Activated B cell treated with CpG ODN at 0.5 μM for 24 hours (primary cell): ENCODE measurements at places on chromosomes 1 and 21.

GRCh38 chr1:117001254-117001927 lies at the start of gene CD101:
Gene CD101, plus strand, starts transcription at chr1:117001760. Its CDS starts 58 bp downstream, at chr1:117001818.
- DNase-seq, result no peak
- H3K4me1 ChIP-seq, result peaks cover 25% of the 10 kb centered on the region
- H3K27ac ChIP-seq, result peak within 1 kb of the TSS; percentile 25
- no peaks in the 10 kb centered on the region for H3K27me3 ChIP-seq
- no peaks in the 10 kb centered on the region for H3K36me3 ChIP-seq
- H3K4me3 ChIP-seq, result peak within 1 kb of the TSS; percentile 36

DNA sequence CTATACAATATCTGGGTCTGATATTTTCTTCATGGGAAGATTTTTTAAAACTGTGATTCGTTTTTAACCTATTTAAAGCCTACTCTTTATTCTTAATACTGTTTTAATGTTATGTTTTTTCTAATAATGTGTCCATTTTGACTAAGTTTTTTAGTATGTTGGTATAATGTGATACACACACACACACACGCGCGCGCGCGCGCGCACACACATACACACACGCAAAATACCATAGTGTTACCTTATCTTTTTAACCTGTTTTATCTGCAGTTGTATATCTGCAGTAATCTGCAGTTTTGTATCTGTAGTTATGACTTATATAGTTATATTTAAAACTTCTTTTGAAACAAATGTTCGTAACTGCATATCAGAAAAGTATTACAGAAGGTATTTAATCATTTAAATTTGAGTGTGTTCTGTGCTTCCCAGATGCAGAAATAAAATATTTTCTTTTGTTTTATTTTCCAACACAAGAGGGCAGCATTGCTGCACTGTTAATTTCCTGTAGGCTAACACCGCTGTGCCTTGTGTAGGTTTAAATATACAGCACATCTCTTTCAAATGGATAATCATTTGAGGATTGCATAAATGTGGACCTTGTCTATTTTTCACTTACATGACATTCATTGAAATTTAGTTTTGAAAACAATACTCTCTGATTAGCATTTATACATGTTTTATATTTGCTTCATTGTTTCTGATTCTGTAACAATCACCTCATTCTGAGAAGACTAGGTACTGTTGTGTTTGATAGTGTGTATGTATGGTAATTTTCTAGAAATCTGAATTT lies 166.1 kb downstream of the PDE4B start:
- H3K36me3 ChIP-seq, result no peaks in the 10 kb centered on the region
- no peaks in the 10 kb centered on the region for H3K27me3 ChIP-seq
- DNase-seq, result no peak
- H3K4me1 ChIP-seq, result peaks cover 4% of the 10 kb centered on the region

- H3K27ac ChIP-seq, result no peak overlapping the region
- no peaks in the 10 kb centered on the region for H3K4me1 ChIP-seq
- no peak for DNase-seq
- H3K4me3 ChIP-seq, result no peak overlapping the region
- H3K27me3 ChIP-seq, result peaks cover 11% of the 10 kb centered on the region
These were observed 37.0 kb upstream of the ATP1A1 start for GRCh38 chr1:116335850-116336624.

DNA sequence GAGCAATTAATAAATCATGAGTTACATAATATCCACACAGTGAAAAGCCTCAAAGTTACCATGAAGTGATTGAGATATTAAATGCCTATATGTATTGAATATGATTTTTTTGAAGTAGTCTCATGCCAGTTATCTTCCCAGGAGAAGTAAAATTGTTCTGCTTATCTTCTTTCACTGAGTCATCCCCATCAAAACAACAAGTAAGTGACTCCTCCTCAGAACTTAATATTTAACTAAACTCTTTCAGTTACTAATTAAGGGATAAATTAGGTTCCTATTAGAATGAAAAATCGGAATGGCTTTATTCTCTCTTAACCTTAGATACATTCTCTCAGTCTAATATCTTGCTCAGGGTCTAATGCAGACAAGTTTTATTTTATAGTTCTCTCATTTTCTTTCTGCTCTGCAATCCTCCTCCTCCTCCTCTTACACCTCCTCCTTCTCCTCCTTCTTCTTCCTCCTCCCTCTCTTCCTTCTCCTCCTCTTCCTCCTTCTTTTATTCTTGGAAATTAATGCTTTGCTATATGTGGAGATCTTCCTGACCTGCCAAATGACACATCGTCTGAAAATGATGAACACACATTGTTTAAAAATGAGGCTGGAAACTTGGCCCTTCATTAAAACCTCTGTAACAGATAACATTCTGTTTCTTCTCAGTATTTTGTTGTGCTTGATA lies 110.9 kb downstream of the RUNX1 start:
- DNase-seq, result no peak
- peaks cover 68% of the 10 kb centered on the region for H3K4me1 ChIP-seq
- no peaks in the 10 kb centered on the region for H3K27me3 ChIP-seq
- peak overlapping the region; percentile 37 for H3K27ac ChIP-seq
- no peak overlapping the region for H3K4me3 ChIP-seq

- H3K4me1 ChIP-seq, result no peaks in the 10 kb centered on the region
- no peak overlapping the region for H3K4me3 ChIP-seq
- H3K27me3 ChIP-seq, result no peaks in the 10 kb centered on the region
- no peaks in the 10 kb centered on the region for H3K36me3 ChIP-seq
These were observed 100.7 kb downstream of the BARHL2 start for GRCh38 chr1:90616395-90616794.

DNA sequence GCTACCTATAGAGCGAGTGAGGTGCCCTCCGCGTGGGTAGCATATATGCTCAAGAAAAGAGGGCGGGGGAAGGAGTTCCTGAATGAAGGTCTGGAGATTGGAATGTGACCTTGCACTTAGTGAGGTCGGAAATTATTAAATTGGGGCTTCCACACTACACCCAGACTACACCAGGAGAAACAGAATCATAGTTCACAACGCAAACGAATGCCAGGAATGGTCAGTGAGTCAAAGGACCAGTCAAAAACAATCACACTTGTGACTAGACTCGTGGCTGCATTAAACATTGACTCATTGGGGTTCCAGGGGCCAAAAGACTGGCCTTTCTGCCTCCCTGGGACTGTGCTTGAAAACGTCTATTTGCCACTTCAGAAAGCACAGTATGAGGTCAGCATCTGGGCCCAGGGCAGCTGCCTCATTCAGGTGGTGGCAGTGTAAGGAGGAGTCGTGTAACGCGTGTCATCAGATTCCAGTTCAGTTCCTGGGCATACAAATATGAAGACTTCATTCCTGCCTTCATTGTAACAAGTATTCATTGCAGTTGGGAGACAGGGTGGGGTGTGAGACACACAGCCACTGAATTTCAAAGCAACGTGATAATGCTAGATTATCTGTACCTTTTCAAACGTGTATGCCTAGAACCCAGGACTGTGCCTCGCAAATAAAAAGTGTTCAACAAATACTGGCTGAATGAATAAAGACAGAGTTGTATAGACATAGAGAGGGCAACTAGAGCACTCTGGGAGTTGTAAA lies at the start of gene YOD1:
TSS of gene YOD1 (minus strand) at position 18 of the 753 bp plus-strand sequence. CDS start 178 bp downstream, outside the sequence.
- peaks cover 40% of the 10 kb centered on the region for H3K36me3 ChIP-seq
- DNase-seq, result no peak
- peak within 1 kb of the TSS; percentile 92 for H3K27ac ChIP-seq
- H3K4me3 ChIP-seq, result peak within 1 kb of the TSS; percentile 98

DNA sequence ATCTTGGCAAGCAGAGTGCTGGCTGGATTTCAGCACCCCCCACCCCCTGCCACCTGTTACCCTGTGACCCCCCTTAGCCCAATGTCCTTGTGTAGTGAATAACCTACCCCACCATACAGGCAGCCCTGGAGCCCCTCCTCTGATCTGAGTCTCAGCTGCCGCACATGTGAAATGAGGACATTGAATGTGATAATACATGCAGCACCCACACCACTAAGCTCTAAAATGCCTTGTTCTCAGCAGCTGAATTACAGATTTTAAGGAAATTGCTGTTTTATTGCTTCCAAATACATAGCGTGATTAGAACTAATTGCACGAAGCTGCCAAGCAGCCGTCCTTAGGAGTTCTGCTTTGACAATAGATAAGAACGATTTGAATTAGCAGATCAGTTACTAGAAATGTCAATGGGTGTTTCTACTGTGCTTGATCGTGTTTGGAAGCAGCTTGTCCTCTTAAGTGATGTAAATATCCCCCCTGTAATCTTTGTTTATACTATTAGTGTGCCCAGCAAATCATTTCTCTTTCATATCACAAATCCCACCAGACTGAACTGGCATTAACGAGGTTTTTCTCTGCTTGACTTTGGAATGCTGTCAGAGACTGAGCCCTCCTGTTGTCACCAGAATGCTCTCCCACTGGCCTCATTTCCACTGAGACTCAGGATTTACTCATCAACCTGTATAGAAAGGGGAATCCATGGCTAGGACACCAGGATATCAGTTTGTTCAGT lies 4.9 kb downstream of the SLAMF8 start:
- no peak overlapping the region for H3K4me3 ChIP-seq
- H3K36me3 ChIP-seq, result no peaks in the 10 kb centered on the region
- H3K27ac ChIP-seq, result no peak overlapping the region

GRCh38 chr1:55700359-55701130 lies 485.4 kb upstream of the USP24 start:
- no peaks in the 10 kb centered on the region for H3K4me1 ChIP-seq
- no peak overlapping the region for H3K4me3 ChIP-seq
- H3K27me3 ChIP-seq, result peaks cover 6% of the 10 kb centered on the region
- H3K36me3 ChIP-seq, result no peaks in the 10 kb centered on the region
- no peak for DNase-seq

GRCh38 chr1:186155594-186155993 lies 219.5 kb downstream of the TPR start:
- H3K4me1 ChIP-seq, result no peaks in the 10 kb centered on the region
- H3K27ac ChIP-seq, result no peak overlapping the region
- no peaks in the 10 kb centered on the region for H3K36me3 ChIP-seq
- no peaks in the 10 kb centered on the region for H3K27me3 ChIP-seq
- DNase-seq, result no peak

DNA sequence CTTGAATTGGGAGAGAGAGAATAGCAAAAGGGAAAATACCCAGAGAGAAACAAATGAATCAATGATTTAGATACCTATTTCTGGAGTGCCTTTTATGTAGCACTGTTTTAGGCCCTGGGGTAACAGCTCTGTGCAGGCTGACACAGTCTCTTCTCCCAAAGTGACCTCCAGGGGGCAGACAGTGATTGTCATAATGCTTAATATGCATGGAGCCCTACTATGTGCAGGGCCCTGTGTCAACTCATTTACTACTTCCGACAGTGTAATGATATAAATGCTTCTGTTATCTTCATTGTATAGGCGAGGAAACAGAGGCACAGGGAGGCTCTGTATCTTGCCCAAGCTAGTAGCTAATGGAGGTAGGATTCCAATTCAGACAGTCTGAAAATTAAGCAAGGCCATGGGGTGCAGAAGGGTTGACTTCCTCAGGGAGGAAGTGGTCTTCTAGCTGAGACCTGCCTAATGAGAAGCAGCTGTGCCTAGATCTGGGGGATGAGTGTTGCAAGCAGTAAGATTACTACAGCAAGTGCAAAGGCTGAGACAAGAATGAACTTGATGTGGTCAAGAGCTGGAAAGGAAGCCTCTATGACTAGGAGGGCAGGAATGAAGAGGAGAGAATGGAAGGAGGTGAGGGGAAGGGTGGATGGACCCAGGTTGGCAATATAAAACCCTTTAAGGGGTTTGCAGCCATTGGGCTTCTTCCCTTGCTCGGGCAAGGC lies 16.2 kb upstream of the SERINC2 start:
- H3K27me3 ChIP-seq, result no peaks in the 10 kb centered on the region
- DNase-seq, result no peak
- no peak overlapping the region for H3K4me3 ChIP-seq
- H3K4me1 ChIP-seq, result peaks cover 14% of the 10 kb centered on the region
- H3K27ac ChIP-seq, result no peak overlapping the region

- H3K36me3 ChIP-seq, result no peaks in the 10 kb centered on the region
- H3K4me3 ChIP-seq, result no peak overlapping the region
- peaks cover 22% of the 10 kb centered on the region for H3K27me3 ChIP-seq
- no peak overlapping the region for H3K27ac ChIP-seq
- no peak for DNase-seq
These were observed 10.0 kb downstream of the PDPN start for GRCh38 chr1:13593511-13594131.

DNA sequence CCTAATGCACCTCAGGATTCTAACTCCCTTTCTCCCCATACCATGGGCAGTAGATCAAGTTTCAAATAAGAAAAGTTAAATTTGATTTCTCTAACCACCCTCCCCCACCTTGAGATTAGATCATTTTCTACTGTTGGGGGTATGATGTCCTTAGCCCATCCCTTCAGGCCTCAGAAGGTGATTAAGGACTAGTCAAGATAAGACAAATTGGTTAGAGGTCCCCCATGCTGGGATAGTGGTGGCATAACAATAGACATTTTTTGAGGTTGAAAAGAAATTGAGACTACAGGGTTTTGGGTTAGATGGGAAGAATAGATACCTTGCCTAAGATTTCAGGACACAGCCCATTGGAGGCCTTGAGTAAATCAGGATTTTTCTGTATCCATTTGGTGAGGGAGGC lies 2.5 kb downstream of the CFAP126 start:
- H3K27me3 ChIP-seq, result no peaks in the 10 kb centered on the region
- no peak overlapping the region for H3K27ac ChIP-seq
- DNase-seq, result no peak
- no peak overlapping the region for H3K4me3 ChIP-seq
- H3K4me1 ChIP-seq, result peaks cover 10% of the 10 kb centered on the region
